ENCODE measurements at places on chromosomes 12 and 14. TPM values are rescaled to one million over a fixed set of nuclear protein-coding genes. Genes with fewer than 3 reads are reported as not detected.

GRCh38 chr14:24407608-24408325, 9.0 kb downstream of the NYNRIN start:
- DNase-seq: no peak
- H3K4me3 ChIP-seq: no peak overlapping the region
- H3K27me3 ChIP-seq: no peaks in the 10 kb centered on the region
- H3K27ac ChIP-seq: no peak overlapping the region

GRCh38 chr14:25464772-25465171, 414.8 kb upstream of the STXBP6 start:
- H3K4me1 ChIP-seq: no peaks in the 10 kb centered on the region
- H3K36me3 ChIP-seq: no peaks in the 10 kb centered on the region
- H3K27ac ChIP-seq: no peak overlapping the region
- H3K4me3 ChIP-seq: no peak overlapping the region
- H3K27me3 ChIP-seq: no peaks in the 10 kb centered on the region

- DNase-seq: no peak
- H3K4me3 ChIP-seq: no peak overlapping the region
- H3K27ac ChIP-seq: no peak overlapping the region
- no peaks in the 10 kb centered on the region for H3K4me1 ChIP-seq
- H3K27me3 ChIP-seq: no peaks in the 10 kb centered on the region
Observed at GRCh38 chr12:34288963-34289345, 266.7 kb downstream of the ALG10 start.

DNA sequence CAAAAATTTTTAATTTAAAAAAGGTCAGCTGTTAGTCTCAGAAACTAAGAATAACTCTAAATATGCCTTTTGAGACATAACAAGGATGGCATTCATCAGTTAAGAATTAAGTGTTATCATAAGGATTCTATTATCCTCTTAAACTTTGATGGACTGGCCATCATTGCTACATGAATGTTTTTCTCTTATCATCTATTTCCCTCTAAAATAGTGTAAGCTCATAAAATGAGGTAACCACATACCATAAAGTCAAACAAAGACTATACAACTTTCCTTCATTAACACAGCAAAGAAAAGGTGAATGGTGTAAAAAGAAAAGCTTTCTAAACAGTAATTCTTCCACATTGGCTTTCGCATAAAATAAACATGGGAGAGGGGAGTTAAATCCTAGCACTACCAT, 41.1 kb downstream of the TMTC1 start:
- H3K36me3 ChIP-seq: no peaks in the 10 kb centered on the region
- no peak overlapping the region for H3K4me3 ChIP-seq
- H3K4me1 ChIP-seq: no peaks in the 10 kb centered on the region
- H3K27me3 ChIP-seq: no peaks in the 10 kb centered on the region
- no peak overlapping the region for H3K27ac ChIP-seq

- peak within 1 kb of the TSS; percentile 99 for H3K27ac ChIP-seq
- peaks cover 20% of the 10 kb centered on the region for H3K36me3 ChIP-seq
- H3K4me3 ChIP-seq: peak within 1 kb of the TSS; percentile 55
- DNase-seq: peak; percentile 96
Observed at GRCh38 chr14:24307575-24308341, at the start of gene CIDEB. CIDEB (minus strand) TSS chr14:24307977; CDS start chr14:24307858, 119 bp downstream.

GRCh38 chr12:13976028-13976584, 5.3 kb downstream of the GRIN2B start:
- no peak overlapping the region for H3K27ac ChIP-seq
- H3K27me3 ChIP-seq: peaks cover 40% of the 10 kb centered on the region
- H3K36me3 ChIP-seq: no peaks in the 10 kb centered on the region
- H3K4me3 ChIP-seq: no peak overlapping the region
- no peak for DNase-seq

PRH2 gene
- not detected for polyA plus RNA-seq

CD163L1 gene
- not detected for polyA plus RNA-seq

SCN8A gene
- polyA plus RNA-seq: not detected

GPRC5A gene
- polyA plus RNA-seq: 29.9 TPM
